Naive thymus-derived CD4-positive, alpha-beta T cell (primary cell): ENCODE measurements at places on chromosomes 5 and 9.

DNA sequence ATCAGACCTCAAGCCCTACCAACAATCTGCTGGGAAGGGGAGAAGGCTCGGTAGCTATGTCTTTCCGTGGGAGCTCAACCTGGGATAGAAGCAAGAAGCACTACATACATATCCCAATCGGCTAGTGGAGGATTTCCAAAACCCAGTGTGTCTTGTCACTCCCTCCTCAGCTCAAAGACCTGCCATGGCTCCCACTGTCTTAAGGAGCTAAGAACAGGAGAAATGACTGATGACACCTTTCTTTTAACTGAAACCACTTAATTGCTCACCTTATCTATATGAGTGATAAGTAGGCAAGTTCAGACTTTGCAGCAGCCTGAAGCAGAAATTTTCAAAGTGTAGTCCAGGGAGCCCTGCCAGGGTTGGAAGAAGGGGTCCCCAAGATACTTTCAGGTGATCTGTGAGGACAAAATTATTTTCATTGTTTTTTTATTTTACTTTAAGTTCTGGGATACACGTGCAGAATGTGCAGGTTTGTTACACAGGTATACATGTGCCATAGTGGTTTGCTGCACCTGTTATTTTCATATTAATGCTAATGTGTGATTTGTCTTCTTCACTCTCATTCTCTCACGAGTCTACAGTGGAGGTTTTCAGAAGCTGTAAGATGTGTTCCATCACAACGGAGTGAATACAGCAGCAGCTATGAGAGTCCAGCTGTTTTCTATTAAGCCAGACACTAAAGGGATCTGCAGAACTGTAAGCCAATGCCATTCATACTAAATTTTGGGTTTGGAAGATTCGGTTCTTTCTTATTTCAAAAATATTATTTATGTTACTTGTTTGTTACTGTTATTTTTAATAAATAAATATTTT, 41.4 kb downstream of the PAX5 start:
- DNase-seq, result no peak

- no peak for DNase-seq
These were observed 42.7 kb downstream of the ST8SIA4 start for GRCh38 chr5:100860407-100860806.

DNA sequence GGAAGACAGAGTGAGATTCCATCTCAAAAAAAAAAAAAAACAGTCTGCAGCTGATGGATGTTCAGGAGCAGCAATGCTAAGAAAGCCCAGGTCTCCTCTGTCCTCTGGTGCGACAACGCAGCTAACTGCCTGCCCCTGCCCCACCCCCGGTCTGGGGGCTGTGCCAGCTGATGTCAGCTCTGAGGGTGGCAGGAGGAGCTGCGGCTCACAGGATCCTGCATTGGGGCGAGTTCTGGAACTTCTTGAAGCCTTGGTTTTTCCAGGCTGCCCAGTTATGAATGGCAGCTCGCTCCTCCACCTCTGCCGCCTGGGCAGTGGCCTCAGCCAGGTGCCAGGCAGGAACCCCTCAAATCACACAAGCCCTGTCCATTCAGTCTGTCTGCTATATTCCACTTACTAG, 113.5 kb downstream of the ROR2 start:
- DNase-seq, result no peak

DNA sequence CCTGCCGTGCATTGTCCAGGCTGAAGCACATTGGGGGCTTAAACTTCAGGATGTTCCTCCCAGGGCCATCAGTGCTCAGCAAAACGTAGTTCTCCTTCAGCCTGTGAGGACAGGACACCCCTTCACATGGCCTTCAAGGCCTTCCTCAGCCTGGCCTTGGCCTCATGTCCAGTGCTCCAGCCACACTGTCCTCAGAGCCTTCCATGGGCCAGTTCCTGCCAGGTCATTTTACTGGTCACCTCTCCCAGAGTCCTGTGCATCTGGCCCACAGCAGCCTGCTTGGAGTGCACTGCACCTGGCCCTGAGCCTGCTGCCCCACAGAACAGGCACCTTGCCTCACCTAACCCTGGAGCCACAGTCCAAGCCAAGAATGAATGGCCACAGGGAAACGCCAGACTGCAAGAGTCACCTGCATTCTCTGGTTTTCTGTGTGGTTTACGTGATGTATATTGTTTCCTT, 8.7 kb downstream of the HNRNPAB start:
- DNase-seq, result no peak

DNA sequence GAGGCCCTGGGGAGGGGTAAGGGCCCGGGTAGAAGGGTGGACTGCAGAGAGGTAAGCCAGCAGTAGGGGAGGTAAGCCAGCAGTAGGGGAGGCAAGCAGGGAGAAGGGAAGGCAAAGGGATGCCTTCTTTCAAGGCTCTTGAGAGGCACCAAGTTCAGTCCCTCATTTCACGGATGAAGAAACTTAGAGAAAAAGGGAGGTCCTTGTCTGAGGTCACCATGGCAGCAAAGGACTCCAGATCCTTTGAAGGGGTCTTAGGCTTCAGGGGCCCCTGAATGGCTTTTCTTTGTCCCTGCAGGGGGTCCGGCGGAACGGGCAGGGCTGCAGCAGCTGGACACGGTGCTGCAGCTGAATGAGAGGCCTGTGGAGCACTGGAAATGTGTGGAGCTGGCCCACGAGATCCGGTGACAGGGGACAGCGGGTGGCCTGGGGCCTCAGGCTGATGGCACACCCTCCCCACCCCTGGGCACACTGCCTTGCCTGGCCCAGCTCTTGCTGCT, 42.6 kb downstream of the RGS3 start:
- no peak for DNase-seq

- no peak for DNase-seq
These were observed 25.9 kb downstream of the ZDHHC11B start for GRCh38 chr5:758698-759053.

DNA sequence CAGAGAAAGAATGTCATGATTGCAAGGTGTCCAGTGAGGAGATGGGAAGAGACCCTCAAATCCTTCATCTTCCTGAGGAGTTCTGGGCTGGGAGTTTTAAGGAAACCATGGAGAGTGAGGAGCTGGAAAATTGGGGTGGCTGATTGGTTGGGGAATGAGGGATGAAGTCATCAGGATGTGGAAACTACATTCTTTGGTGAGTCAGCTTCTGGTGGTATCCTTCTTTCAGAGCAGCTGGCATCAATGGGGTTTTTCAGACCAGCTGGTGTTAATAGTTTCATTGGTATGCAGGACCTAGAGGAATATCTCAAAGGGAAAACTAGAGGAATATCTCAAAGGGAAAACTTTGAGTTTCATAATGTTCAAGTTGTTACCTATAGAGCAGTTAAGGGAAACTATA, 45.2 kb downstream of the RNF180 start:
- DNase-seq, result no peak
